ENCODE measurements at places on chromosomes 7 and 10.

DNA sequence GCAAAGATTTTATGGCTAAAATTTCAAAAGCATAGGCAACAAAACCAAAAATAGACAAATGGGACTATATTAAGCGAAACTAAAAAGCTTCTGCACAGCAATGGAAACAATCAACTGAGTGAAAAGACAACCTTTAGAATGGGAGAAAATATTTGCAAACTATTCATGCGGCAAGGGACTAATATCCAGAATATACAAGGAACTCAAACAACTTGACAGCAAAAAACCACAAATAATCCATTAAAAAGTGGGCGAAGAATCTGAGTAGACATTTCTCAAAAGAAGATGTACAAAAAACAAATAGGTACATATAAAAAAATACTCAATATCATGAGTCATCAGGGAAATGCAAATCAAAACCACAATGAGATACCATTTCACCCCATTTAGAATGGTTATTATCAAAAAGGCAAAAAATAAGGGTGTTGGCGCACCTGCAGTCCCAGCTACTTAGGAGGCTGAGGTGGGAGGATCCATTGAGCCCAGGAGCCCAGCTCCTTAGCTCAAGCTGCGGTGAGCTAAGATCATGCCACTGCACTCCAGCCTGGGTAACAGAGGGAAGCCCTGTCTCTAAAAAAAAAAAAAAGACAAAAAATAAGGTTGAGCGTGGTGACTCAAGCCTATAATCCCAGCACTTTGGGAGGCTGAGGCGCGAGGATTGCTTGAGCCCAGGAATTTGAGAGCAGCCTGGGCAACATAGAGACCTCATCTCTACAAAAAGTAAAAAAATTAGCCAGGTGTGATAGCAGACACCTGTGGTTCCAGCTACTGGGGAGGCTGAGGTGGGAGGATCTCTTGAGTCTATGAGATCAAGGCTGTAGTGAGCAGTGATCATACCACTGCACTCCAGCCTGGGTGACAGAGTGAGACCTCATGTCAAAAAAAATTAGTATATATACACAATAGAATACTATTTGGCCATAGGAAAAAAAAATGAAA is 4.2 kb upstream of the CCM2 start:
- no peak for DNase-seq

GRCh38 chr7:46814516-46815250 is 767.2 kb downstream of the TNS3 start:
- DNase-seq = peak; percentile 9

- no peak for DNase-seq
Observed at GRCh38 chr7:104900525-104901239, 113.3 kb upstream of the KMT2E start.

- no peak for DNase-seq
Observed at GRCh38 chr7:108535744-108536143, 9.8 kb upstream of the PNPLA8 start.

DNA sequence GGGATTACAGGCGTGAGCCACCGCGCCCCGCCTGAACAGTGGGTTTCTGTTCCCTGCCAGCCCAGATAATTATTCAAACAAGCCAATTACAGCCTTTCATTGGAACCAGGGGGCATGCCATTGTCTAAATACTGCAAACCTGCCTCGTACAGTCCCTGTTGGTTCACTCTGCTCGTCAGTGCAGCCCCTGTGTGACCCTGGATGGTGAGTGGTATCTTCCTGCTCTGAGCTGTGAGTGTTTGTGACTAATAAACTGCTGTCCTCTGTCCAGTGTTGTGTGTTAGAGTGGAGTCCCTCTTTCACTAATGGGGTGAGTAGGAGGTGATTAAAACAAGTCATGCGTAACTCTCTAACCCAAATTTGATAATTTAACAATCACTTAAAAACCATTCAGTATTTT is 176.5 kb upstream of the FAM3C start:
- no peak for DNase-seq

GRCh38 chr7:130960208-130960988 is 226.4 kb upstream of the KLF14 start:
- peak; percentile 83 for DNase-seq

GRCh38 chr10:119315128-119316001 is 108.0 kb downstream of the GRK5 start:
- DNase-seq = peak; percentile 89

DNA sequence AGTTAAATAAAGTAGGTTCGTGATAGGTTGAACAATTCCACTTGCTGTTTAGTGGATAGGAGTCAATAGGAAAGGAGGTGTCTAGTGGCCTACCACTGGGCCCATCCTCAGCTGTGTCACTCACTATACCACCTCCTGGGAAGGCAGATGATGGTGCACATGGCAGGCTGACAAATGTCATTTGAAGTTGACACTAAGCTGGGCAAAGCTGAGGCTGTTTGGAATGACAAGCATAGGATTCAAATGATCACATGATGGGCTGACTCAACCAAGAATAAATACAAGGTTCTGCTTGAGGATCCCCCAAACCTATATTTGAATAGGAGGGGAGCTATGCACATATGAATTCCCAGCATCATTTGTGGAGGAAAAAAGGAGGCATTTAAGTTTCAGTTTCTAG is 489.8 kb downstream of the RPS24 start:
- DNase-seq = no peak

DNA sequence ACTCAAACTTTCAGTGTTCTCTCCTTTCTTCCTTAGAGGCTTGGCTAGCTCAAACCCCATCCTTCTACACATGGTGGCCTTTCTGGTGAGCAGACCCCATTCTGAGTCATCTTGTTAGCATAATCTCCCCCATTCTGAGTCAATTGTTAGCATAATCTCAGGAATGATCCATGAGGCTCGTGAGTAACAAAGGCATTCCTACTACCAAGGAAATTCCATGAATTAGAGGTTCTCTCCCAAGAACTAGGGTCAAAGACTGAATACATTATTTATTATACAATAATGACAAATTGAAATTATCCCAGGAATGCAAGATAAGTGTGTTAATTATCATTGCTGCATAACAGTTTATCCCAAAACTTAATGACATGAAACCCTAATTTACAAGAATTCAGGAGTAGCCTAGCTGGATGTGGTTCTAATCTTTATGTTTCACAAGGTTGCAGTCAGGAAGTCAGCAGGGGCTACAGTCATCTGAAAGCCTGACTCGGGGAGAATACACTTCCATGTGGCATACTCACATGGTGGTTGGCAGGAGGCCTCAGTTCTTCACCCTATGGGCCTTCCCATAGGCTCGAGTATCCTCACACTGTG is 100.2 kb downstream of the MMRN2 start:
- peak; percentile 32 for DNase-seq

DNA sequence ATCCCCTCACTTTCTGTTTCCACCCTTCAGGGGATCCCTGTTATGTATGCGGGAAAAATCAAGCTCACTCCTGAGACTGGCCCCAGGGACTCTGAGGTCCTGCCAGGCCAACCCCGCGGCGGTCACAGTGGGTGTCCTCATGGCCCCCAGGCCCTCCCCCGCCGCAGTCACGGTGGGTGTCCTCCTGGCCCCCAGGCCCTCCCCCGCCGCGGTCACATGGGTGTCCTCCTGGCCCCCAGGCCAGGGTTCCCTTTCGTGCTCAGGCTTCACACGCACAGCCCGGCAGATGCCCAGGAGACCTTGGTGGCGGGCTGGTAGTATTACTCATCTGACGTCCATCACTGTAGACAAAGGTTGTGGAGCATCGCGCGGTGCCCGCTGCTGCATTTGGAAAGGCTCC is 491.0 kb upstream of the FOXK1 start:
- DNase-seq = no peak

Measured in AG08395 (cell line).